ENCODE measurements at places on chromosomes 12 and 14.
A peak's percentile ranks its signal among the peaks of the same experiment; 100 is the strongest.

- DNase-seq = no peak
Observed at GRCh38 chr14:75543786-75544185, 21.5 kb downstream of the BATF start.

DNA sequence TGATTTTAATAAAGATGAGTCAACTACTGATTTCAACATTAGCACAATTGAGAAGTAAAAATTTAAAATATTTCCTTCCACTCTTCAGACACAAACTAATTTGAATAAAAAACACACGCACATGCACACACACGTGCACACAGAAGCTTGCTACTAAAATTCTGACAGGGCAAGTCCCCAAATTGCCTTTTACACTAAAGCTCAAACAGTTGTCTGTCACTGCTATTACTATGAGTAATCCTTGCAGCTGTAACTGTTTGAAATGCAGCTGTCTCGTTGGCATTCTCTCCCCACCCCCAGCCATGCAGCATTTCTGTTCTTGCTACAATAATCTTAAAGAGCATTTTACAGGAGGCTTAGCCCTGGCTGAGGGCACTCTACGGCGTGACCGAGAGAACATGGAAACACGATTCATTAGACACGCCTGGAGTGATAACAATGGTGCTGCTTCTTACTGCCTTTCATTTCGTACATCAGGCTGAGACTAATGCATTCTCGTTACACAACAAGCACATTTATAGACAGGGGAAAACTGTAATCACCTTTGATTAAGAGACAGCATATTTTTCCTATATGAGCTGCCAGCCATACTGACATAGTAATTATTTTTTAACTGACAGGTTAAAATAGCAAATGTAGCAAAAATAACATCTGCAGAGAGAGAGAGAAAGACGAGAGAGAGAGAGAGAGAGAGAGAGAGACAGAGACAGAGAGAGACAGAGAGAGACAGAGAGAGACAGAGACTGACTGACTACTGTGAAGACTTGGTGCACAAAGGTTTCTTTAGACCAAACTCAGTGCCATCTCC lies 153.8 kb downstream of the MED13L start:
- peak; percentile 65 for DNase-seq

DNA sequence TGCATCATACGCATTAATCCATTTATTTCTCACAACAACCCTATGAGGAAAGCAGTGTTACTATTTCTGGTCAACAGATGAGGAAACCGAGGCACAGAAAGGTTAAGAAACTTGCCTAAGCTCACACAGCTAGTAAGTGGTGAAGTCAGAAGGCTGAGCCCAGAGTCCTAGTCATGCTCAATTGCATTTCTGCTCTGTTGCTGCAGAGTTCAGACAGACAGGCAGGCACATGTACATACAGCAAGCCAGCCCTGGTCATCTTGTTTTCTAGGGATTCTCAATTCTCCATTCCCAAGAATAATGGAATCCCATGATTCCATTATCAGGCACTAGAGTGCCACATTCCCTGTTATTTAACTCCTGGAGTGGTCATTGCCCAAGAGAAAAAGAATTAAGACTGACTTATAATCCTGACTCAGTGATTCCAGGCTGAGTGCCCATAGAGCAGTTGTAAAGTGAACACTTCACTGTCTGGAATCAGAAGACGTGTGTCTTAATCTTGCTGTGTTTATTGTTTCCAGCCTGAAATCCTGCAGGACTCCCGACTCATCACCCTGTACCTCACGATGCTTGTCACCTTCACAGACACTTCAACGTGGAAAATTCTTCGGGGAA lies 10.7 kb downstream of the UBE3B start:
- DNase-seq = no peak

GRCh38 chr12:89836026-89836425 lies 127.4 kb upstream of the ATP2B1 start:
- peak; percentile 45 for DNase-seq

- no peak for DNase-seq
Observed at GRCh38 chr12:69527506-69528272, 57.5 kb downstream of the FRS2 start.

- DNase-seq = peak; percentile 40
Observed at GRCh38 chr12:104761091-104761490, 197.0 kb downstream of the SLC41A2 start.

DNA sequence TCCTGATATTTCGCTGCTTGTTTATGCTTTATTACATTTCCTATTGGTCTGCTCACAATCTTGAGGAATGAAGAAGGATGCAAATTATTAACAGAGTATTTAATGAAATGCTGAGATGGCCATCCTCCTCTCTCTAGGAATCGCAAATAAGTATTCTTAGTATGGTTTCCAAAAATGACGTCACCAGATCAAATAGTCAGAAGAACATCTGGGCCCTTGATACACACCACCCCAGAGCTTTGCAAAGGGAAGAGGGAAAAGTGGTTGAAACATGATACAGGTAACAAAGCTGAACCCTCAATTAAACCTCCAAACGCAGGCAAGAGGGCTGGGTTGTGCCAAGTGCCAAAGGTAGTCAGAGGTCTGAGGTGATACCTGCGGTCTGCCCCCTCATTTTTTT lies 107.3 kb downstream of the BCL11B start:
- DNase-seq = no peak

DNA sequence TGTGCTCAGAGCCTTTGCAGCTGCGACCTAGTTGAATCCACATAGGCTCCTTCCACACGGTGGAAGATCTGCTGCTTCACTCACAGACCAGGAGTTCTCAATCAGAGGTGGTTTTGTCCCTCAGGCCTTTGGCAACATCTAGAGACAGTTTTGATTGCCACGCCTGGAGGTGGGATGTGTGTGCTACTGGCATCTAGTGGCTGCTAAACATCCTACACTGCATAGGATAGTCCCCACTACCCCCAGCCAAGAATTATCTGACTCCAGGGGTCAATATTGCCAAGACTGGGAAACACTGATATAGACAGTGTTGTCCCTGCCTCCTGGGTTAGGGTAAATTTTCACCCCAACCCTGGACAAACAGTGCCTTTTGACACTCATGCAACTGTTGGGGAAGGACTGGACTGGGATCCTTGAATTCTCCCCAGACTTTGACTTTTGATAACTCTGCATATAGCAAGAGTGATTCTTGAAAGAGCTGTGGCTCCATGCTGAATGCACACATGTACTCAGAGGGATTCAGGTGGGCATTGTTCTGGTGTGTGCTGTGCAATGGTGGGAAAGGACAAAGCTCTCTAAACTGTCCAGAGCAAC lies 39.8 kb downstream of the BAZ2A start:
- DNase-seq = peak; percentile 77

DNA sequence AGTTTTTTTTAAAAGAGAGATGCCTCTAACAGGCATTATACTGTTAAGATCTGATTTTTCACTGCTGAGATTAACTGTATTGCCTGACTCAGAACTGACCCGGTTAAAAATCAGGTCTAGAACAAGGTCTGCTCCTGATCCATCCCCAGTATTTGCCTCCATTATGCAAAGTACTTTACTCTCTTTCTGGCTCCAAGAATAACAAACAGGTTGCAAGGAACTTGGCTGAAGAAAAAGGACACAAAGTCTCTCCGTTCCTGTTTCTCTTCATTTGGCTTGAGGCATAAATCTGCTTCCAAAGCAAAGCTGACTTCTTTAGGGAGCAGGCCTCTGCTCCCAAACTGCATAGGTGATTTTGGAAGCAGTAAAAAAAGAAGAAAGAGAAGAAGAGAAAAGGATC lies 199.3 kb upstream of the PDZRN4 start:
- no peak for DNase-seq

DNA sequence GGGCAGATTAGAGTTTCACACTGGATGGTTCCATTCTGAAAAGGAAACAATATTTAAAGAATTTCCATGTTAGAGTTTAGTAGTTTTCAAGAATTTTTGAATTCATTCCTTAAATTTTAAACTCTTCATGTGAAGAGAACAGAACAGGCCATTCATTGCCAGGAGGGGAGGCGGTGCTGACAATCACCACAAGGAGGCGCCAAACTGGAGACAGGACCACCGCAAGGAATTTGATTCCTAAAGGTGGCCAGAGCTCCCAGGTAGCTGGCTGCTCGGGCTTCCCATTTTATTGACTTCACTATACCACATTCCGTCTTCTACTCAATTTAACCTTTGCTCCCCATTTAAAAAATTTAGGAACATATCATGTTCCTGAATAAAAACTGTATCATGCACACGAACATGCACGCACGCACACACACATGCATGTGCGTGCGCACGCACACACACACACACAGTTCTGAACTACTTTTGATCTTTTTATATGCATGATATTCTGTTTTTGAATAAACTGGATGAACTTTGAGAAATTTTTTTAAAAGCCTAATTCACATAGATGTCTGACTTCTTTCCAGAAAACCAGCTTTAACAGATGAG lies 101.2 kb downstream of the NELL2 start:
- peak; percentile 58 for DNase-seq

DNA sequence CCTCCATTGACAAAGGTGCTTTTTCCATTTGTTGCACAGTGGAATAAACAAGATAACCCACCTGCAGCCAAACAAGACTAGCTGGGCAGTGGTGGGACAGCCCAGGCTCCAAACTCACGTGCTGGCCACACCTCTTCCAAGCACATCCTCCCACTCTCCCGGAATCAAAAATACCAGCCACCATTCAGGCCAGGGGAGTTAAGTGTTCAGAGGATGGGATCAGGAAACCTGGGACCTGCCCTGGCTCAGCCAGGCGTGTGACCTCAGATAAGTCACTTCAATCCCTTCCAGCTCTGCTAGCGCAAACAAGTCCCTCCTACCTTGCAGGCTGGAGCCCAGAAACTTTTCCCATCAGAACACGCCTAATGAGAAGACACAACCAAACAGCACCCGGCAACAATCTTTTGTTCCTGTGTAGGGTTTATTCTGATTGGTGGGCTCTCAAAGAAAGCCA lies 43.3 kb downstream of the ACTN1 start:
- peak; percentile 63 for DNase-seq

DNA sequence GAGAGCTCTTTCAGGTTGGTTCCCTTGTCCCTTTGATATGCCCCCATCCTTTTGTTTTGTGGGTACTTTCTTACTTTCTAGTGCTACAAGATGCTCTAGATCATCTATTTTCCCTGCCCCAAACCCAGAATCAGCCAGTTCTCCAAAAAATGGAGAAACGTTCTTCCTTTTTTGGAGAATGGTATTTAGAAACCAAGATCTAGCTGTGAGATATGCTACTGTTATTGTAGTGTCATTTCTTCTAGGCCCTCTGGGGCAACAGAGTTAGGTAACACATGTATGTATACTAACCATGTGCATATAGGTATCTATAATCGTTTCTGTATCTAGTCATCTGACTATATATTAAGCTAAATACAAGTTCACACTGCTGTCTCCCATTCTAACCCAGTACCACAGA lies 6.9 kb upstream of the IGFBP6 start:
- DNase-seq = no peak

- DNase-seq = no peak
Observed at GRCh38 chr14:74558655-74559054, 53.4 kb downstream of the LTBP2 start.

DNA sequence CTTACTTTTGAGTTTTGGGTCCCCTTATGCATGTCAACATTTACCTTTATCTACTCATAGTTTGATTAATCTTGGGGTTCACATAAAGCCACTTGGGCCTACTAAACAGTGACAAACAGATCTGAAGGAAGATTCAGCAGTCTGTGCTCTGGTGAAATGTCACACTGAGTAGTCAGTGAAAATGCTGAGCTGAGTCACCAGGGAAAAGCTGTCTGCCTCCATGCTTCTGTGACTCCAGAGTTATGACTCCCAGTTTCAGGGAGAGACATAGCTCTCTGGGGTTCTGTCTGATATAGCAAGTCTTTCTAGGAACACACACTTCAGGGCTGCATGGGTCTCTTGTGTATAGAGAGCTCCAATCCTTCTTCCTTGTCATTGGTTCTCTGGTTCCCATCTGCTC lies 406.3 kb upstream of the FAR2 start:
- DNase-seq = no peak

- DNase-seq = no peak
Observed at GRCh38 chr12:116565963-116566362, 6.8 kb downstream of the MAP1LC3B2 start.

DNA sequence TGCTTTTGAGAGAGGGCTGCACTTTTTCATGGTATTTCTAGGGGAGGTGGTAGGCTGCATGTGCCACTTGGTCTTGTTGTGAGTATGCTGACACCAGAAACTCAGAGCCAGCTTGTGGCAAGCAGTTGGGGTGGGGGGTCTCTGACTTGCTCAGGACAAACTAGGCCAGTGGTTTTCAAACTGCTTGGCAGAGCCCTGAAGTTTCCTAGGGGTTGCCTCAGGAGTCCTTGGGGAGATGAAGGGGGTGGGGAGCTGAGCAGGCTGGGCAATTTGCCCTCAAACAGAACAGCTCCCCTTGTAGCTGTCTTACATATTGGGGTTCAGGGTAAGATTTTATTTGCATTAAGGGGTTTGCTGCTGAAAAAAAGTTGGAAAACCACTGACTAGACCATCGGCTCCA lies 3.9 kb downstream of the BCL2L2 start:
- no peak for DNase-seq

DNA sequence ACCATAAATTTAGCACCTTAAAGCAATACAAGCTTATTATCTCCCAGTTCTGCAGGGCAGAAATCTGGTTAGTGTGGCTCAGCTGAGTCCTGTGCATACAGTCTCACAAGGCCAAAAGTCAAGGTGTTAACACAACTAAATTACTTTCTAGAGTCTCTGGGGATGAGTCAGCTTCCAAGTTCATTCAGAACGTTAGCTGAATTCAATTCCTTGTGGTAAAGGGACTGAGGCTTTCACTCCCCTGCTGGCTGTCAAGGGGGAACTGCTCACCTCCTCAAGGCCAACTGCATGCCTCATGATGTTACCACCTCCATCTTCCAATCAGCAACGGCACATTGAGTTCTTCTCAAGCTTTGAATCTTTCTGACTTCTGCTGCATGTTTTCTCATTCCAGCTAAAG lies 27.6 kb downstream of the EML5 start:
- peak; percentile 37 for DNase-seq

- DNase-seq = no peak
Observed at GRCh38 chr12:15477761-15478160, 155.5 kb downstream of the PTPRO start.

DNA sequence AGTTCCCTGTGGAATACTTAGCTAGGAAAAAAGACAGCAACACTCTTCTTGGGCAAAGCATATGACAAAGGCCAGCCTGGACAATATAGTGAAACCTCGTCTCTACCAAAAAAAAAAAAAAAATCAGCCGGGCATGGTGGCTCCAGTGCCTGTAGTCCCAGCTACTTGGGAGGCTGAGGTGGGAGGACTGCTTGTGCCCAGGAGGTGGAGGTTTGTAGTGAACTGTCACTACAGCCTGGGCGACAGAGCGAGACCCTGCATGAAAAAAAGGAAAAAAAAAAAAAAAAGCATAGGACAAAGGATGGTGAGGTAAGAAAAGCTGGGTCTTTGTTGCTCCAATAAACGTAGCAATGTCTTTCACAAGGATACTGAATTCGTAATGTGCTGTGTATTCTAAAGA lies 1.1 kb downstream of the TXNDC16 start:
- DNase-seq = no peak

- DNase-seq = peak; percentile 86
Observed at GRCh38 chr12:76037130-76038103, 5.8 kb upstream of the PHLDA1 start.
